ENCODE measurements at places on chromosomes 7 and 10.

DNA sequence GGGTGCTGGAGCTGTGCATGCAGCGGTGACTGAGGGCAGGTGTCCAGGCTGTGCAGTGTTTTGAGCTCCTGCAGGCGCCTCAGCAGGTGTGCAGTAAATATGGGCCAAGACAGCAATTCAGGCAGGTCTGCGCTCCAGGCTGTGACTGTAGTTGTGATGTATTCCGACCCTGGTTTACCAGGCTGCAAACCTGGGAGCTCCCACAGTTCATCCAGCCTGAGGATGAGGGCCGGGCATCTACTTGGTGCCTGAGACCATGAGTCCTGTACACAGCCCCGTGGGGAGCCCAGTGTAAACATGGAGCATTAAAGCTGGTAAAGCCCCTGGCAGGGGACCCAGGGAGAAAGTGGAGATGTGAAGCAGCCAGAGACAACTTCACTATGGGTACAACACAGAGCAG is 82.8 kb downstream of the VOPP1 start:
- DNase-seq: no peak

DNA sequence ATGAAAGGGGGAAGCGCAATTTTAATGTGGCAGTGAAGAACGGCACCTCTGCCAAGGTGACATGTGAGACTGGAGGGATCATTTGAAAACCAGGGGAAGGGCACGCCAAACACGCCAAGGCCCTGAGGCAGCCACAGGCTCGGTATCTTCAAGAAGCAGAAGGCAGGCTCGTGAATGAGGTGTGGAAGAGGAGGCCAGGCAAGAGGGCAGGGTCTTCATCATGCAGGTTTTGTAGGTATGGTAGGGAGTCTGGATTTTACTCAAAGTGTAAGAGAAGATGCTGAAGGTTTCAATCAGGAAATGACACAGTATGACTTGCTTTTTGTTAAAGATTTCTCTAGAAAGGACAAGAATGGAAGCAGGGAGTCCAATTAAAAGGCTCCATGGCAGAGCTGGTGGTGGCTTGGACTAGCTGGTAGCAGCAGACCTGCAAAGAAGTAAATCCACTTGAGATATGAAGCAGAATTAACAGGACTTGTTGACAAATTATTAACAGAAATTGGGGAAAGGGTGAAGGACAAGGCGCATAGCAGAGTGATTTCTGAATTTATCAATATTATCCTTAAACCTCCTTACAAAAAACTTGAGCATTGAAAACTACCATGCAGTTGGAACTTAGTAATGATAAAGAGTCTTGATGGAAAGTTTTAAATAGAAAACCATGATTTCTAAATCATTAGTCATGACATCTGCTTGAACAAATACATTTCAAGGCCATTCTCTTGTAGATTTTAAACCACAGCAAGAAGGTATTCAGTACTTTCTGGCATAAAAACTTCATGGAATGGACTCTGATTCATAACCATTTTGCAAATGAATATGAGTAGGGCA is 70.4 kb downstream of the COA1 start:
- no peak for DNase-seq

GRCh38 chr7:116541951-116542350 is 17.1 kb downstream of the CAV1 start:
- no peak for DNase-seq

DNA sequence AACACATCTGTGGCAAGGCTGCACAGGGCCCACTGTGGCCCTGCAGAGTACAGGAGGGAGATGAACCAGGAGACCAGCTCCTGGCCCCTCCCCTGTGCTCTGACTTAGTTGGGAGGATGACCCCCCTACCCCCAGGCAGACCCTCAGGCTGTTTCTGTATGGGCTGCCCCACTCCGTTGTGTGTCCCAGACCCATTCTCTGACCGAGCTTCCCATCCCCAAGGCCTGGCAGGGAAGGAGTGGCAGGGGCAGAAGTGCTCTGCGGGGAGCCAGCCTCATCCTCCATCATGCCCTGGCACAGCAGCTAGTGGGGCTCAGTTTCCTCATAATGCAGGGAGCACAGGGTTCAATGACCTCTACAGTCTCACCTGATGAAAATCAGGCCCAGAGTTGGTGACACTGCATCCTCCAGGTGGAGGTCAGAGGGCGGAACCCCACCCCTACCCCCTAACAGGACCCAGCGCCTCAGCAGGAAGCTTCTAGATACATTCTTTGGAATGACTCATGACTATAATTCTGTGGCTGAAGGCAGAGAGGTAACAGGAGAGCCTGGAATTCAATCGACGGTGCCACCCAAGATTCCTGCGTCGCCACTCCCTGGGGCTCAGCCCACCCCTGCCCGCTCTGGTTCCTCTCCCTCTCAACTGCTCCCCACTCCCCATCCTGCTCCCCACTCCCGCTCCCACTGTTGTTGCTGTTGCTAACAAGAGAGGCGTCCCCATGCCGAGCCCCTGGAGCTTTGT is 18.2 kb downstream of the PODXL start:
- no peak for DNase-seq

DNA sequence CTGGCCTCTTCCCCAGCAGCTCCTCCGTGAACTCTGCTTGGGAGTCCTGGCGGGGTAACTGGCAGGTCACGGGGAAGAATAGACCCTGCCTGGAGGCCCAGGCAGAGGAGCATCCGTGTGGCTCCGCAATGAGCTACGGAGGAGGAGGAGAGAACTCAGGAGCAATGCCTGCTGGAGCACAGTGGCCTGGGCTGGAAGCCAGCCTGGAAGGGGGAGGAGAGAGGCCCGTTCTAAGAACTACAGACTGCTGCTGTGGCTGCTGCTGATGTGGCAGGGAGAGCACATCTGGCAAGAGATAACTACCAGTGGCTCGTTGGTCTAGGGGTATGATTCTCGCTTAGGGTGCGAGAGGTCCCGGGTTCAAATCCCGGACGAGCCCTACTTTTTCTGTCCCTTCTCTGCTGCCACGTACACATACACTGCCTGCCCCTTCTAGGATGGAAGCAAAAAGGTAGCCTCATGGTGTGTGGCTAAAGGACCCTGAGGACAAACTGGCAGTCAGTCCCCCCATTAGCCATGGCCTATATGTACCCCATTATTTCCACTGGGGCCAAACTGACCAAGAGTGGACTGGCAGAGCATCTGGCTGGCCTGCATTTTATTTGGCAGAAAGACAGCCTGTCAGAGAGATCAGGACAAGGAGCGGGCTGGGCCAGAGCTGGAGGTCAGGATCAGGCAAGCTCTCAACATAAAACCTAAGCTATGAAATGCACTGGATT is 7.7 kb upstream of the OPN1SW start:
- no peak for DNase-seq
